ENCODE measurements at places on chromosomes 16 and 17.

DNA sequence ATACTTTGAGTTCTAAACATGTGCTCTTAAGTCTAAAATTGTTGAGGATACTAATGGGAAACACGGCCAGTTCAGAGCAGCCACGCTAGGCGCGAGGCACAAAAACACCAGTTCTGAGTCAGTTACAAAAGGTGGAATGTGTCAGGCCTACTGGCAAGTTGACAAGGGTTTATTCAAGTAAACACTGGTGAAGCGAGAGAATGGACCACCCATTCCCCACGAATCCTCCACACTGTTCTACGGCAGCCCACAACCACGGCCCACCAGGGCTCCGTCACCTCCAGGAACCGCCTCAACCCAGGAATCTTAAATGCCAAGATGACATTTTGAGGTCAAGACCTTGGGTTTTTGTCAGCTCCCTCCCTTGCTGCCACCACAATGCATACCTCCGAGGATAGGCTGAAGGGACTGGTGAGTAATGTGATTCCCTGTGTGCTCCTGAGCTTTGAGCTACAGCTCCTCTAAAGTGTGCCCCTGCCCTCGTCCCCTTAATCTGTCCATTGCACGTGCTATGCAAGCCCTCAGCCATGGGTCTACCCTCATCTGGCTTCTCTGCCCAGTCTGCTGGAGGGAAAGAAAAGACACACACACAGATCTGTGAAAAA, 28.5 kb upstream of the TRAP1 start:
- no peak for DNase-seq

DNA sequence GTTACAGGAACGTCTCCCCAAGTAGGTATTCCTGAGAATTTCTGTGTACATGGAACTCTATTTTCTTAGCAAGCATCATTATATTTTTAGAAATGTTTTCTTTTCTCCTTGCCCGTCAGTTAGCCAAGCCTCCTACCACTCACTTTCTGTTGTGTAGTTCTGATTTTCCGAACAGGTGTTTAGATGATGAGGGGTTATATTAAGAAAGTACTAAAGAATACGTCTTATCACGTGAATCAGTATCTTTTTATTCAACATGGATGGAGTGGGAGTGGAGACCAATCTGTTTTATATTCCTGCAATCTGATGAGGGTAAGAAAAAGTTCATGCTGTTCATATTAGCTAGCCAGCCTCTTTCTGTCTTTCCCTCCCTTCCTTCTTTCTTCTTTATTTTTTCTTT, 29.4 kb downstream of the MSI2 start:
- no peak for DNase-seq

DNA sequence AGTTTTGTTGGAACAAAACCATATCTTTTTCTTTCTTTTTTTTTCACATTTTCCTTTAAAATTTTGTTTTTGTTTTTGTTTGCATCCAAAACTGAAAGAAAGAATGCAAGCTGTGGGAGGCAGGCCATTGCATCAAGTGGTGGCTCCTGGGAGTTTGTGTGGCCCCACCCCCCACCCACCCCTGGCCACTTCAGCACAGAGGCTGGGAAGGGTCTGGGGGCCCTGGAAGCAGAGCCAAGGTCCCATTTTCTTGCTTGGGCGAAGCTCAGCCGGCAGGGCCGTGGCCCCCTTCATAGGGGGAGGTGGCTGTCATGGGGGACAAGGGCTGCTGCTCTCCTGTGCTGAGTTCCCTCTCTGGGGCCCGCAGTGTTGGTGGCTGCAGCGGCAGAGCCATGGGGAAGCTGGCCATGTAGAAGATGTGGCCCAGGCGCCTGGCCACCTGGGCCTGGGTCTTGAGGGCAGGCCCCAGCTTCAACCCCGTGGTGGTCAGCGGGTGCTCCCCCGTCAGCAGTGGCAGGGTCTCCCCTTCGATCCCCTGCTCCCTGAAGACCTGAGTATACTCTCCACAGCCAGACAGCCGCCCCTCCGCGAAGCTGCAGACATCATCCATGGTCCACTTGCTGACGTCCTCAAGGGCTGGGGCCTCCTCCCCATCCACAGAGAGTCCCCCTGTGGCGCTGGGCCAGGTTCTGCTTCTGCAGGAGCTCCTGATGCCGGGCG, 19.8 kb downstream of the PAFAH1B1 start:
- DNase-seq = no peak

- no peak for DNase-seq
Measured at GRCh38 chr17:9389111-9389527, 186.5 kb downstream of the STX8 start.

DNA sequence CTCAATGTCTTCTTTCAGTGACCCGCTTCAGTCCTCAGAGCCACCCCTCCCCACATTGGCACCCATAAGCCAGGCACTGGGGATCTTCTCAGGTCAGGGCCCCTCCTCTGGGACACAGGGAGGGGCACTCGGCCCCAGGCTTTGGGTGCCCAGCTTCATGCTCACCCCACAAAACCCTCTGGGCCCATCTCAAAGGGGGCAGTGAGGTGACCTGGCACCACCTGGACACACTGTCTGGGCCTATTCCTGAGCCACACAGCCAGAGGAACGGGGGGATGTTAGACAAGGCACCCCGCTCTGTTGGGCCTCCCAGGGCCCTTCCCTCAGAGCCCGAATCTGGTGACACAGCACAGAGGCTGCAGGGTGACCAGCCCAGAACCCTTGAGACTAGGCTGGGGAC, 36.1 kb downstream of the TNFRSF13B start:
- no peak for DNase-seq

- no peak for DNase-seq
Measured at GRCh38 chr17:43618276-43618675, 43.4 kb downstream of the MEOX1 start.

- DNase-seq = no peak
Measured at GRCh38 chr16:4660454-4661007, 32.8 kb upstream of the NUDT16L1 start.

DNA sequence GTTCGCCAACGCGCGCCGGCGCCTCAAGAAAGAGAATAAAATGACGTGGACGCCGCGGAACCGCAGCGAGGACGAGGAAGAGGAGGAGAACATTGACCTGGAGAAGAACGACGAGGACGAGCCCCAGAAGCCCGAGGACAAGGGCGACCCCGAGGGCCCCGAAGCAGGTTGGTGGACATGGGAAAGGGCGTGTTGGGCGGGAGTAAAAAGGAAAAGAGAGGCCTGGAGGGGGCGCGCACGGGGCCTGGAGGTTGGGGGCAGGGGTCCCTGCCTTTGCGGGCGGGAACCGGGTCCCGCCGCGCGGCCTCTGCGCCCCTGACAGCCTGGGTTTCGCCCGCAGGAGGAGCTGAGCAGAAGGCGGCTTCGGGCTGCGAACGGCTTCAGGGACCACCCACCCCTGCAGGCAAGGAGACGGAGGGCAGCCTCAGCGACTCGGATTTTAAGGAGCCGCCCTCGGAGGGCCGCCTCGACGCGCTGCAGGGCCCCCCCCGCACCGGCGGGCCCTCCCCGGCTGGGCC, 2.1 kb downstream of the IRX5 start:
- no peak for DNase-seq

GRCh38 chr17:35286120-35286781, 43.4 kb downstream of the SLFN5 start:
- no peak for DNase-seq

- no peak for DNase-seq
Measured at GRCh38 chr17:3603119-3603869, 5.9 kb downstream of the TRPV1 start.

GRCh38 chr16:83113811-83114210, 487.0 kb downstream of the CDH13 start:
- no peak for DNase-seq

DNA sequence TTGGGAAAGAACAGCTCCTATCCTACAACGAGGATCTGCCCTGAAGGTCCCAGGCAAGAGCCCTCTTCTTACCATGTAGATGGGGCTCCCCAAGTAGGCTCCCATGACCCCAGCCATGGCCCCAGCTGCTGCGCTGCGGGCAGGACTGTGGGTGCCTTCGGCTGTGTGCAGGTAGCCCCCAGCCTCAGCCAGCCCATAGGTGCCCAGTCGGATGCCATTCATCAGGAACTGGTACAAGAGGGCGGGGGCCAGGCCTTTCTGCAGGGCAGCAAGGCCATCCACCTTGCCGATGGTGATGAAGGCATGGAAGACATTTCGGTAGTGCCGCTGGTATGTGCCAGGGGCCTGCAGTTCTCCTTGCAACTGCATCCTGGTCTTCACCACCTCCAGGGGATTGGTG, 839 bp downstream of the SLC25A35 start:
- no peak for DNase-seq

DNA sequence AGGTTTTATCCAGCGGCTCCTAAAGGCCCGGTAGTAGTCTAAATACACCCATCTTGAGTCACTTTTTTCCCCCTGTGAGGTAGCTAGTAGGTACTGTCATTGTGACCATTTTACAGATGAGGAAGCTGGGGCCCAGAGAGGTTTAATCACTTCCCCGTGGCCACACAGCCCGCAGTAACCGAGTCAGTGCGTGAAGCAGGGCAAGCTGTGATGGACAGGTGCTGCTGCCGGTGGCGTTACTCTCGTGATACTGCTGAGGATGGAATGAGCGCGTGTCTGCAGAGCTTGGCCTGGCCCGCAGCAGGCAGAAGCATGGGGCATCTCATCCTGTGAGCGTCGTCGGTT, 226.3 kb upstream of the CIBAR2 start:
- DNase-seq = no peak

Data from NCI-H524 (cell line).